ENCODE measurements at places on chromosomes 1 and 21.
A peak's percentile ranks its signal among the peaks of the same experiment; 100 is the strongest.

DNA sequence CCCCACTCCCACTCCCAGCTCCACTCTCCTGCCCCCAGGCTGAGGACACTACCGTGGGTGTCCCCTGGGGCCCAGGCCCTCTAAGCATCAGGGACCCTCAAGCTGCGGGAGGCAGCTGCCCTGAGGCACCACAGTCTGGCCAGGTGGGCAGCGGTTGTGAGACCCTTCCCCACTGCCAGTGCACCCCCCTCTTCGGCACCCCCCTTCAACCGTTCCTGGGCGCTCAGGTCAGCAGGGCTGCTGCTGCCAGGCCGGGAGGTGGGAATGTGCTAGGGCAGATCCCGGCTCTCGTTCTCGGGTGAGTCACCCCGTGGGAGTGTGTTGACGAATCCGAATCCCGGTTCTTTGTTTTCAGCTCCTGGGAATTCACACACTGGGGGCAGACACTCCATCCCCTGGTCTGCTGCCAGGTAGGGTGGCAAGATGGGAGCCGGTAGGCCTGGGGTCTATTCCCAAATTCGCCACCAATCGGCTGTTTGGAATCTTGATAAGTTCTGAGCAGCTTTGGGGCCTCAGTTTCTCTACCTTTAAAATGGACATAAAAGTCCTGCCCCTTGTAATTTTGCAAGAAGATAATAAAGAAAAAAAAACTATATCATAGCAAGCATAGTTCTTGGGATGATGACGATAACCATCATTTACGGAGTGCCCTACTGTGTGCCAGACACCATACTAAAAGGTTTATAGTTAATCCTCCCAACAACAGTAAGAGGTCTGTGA, 28.5 kb upstream of the CASZ1 start:
- DNase-seq, result no peak

DNA sequence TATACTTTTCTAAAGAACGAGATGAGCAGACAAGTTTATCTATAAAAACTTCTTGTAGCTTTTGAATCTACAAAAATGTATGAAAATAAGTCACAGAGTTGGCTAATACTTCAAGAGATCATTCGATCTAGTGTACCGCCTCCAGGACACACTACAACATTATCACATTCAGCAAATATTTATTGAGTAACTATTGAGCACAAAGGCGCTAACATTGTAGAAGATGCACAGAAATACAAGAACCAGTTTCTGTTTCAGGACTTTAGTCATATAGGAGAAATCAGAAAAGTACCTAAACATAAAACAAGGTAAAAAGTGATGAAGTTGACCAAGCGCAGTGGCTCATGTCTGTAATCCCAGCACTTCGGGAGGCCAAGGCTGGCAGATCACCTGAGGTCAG, 20.6 kb downstream of the WASF2 start:
- DNase-seq, result no peak

DNA sequence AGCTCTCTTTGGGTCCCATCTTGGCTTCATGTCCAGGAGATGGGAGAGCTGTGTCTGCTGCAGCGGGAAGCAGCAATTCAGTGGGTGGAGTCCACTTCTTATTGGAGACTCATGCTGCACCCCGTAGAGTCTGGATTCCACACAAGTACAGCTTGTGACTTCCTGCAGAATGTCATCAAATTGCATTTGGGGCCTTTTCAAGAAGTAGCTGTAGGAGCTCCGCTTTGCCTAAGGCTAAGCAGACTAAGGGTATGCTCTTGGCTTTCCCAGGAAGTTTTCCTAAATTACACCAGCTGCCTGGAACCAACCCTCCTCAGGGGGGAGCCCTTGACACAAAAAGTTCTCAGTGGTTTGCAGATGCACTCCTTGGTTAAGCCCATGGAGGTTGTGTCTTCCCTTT, 5.7 kb upstream of the MOB3C start:
- DNase-seq, result no peak

- no peak for DNase-seq
These were observed 122.2 kb upstream of the BARHL2 start for GRCh38 chr1:90839323-90839722.

GRCh38 chr1:206578068-206578977, 33.9 kb downstream of the EIF2D start:
- no peak for DNase-seq

DNA sequence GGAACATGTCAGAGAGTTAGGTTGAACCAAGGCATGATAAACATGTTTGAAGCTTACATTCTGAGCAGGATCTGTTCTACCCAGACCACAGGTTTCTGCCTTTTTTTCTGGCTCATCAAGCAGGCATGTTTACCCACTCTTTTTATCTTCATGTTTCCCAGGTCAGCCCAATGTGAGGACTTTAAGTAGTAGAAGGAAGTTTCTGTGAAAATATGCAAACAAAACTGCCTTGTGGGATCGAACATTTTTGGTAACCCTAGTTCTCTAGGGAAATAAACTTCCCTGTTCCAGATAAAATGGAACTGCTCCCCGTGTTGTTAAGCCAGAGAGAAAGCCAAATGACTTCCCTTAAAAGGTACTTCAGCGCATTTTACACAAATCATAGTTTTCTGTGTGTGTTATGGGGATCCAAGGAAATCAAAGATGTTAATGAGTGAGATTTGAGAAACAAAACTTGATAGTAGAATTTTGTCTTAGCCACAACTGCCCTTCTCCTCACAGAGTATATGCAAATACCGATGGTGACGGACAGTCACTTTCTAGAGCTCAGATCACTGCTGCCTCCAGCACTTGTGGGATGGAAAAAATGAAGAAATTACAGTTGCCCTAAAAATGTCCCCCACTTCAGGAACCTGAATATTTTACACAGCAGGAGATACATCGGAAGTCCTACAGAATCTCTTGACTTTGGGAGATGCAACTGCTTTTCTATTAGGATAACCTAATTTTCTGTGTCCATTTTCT, 765 bp upstream of the HIPK1 start:
- DNase-seq, result no peak

GRCh38 chr1:30600258-30600657, 123.1 kb downstream of the MATN1 start:
- DNase-seq, result no peak

DNA sequence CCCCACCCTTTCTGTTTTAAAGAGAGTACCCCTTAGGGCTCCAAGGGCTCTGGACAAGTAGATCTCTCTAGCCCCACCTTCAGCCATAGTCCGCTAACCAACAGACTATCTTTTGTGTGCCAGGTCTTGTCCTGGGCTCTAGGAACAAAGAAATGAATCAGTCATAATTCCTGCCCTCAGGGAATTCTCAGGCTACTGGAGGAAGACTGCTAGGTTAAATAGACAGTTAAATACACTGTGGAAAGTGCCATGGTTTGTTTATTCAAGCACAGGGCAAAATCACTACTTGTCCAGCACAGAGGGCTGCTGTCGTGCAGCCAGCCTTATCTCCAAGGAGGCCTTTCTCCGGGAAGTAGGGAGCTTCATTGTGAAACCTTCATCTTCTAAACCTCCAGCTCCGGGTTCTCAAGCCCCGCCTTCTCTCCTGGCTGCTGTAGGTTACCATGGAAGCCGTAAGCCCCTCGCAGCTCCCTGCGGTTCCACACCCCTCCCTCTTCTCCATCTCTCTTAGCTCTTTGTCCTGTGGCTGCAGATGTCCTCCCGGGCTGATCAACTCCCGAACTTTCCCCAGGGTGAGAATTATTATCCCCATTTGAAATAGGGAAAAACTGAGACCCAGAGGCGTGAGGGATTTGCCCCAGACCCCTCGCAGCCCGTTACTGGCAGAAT, 29.8 kb downstream of the SHISAL2A start:
- no peak for DNase-seq

DNA sequence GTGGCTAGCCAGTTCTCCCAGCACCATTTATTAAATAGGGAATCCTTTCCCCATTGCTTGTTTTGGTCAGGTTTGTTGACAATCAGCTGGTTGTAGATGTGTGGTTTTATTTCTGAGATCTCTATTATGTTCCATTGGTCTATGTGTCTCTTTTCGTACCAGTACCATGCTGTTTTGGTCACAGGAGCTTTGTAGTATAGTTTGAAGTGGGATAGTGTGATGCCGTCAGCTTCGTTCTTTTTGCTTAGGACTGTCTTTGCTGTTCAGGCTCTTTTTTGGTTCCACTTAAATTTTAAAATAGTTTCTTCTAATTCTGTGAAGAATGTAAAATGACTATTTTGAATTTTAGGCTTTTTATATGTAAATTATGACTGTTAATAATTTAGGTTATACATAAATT, 68.9 kb downstream of the WDR64 start:
- DNase-seq, result no peak

DNA sequence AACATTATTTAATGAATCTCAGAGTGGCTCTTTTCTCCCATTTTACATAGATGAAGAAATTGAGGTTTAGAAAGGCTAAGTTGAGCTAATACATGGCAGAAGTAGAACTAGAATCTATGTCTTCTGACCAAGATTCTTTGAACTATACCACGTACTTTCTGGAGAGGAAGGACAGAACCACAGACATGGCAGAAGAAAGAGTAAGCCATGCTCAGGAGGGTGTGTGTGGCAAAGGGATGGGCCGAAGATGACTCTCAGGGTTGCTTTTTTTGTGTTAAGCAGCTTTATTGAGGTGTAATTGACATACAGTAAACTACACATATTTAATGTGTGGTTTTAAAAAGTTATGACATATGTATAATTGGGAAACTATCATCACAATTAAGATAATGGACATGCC, 69.5 kb downstream of the PEX14 start:
- DNase-seq, result no peak

- DNase-seq, result no peak
These were observed 111.4 kb upstream of the CDC42BPA start for GRCh38 chr1:227429447-227430359.

- DNase-seq, result no peak
These were observed 633 bp upstream of the ETNK2 start for GRCh38 chr1:204152310-204153044.

DNA sequence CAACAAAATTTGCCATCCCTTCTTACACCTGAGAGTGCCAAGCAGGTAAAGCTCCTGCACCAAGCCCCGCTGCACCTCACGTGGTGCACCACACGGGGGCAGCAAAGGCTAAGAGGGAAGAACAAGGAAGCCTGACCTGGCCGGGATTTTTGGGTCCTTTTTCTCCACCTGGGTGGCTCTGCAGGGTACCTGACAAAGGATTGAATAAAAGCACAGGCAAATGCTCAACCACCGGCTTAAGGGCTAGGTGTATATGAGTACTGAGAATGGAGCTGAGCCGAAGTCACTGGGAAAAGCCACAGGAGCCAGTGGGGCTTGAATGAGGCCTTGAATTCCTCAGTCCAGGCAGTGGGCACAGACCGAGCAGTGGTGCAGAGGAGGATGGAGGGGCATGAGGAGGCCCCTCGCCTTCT, 36.4 kb downstream of the ZNF697 start:
- DNase-seq, result peak; percentile 10

DNA sequence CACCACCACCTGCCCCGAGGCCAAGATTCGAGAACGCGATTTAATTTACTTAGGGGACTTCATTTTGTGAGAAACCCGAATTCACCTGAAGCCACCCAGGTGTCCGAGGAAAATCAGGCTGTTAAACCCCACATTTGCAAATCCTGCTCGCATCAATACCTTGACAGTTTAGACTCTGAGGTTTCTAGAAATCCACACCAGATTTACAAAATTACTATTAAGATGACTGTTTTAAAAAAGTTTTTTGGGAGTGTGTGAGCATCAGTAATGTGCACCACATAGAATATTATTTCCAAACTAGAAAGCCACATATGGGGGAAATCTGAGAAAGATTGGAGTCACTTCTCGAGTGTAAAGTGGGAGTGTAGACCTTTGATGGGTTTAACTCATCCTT, 685 bp downstream of the RIMKLA start:
- no peak for DNase-seq

GRCh38 chr1:78143673-78144072, 97.9 kb downstream of the GIPC2 start:
- DNase-seq, result no peak

DNA sequence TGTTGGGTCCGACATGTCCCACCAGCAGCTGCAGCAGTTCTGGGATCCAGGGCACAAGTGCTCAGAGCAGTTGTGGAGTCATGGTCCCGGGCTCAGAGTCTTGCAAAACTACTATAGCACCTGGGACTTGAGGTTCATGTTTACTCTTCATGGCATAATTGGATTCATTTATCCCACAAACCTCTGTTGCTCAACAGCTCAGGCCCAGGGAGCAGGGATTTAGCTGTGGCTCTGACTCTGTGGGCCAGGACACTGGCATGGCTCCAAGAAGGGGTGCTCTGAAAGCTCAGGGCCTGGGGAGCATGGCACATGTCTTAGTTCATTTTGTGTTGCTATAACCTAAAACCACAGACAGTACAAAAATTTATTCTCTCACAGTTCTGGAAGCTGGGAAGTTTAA, 626.7 kb upstream of the ADGRL2 start:
- no peak for DNase-seq

GRCh38 chr1:106319612-106320011, 736.9 kb upstream of the PRMT6 start:
- no peak for DNase-seq

DNA sequence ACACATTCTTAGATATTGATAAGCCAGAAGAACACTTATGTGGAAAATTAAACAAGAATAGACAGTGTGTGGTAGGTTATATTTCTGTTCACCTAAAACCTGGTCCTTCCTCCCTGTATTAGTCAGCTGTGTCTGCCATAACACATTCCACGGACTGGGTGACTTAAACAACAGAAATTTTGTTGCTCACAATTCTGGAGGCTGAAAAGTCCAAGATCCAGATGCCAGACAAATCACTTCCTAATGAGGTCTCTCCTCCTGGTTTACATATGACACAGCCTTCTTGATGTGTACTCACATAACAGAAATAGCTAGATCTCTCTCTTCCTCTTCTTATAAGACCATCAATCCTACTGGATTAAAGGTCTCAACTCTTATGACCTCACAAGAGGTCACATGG, 25.7 kb downstream of the JMJD4 start:
- DNase-seq, result no peak

GRCh38 chr1:22687191-22687590, 23.4 kb upstream of the EPHB2 start:
- no peak for DNase-seq

DNA sequence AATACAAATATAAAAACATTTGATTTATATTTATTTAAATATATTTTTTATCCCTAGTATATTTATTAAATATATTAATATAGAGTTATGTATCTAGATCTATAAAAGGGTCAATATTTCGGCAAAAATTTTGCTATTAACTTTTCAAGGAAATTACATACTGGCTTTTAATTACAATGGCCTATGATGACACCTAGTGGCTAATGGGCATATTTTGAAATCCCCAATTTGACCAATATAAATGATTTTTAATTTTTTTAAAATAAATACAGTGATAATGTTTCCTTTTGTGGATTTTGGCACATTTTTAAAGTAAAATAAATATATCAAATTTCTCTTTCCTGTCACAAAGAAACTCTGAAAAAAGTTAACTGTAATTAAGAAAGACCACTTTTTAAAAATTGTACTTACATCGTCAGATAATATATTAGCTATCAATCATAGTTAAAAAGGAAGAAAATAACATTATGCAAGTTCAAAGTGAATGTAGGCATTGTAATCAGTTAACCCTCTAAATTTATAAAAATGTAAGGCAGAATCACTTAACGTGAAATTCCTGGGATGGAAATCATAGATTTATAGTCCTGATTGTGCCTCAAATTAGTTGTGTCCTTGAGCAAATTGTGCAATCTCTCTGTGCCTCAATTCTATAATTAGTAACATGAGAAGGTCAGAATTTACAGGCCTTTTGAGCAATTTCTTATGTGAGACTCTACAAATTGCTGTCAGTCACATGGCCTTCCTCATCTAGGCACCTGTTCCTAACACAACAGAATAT, 25.6 kb upstream of the RGS13 start:
- DNase-seq, result no peak

- no peak for DNase-seq
These were observed 118.6 kb downstream of the LRIG2 start for GRCh38 chr1:113191579-113192076.
